ENCODE measurements at places on chromosomes 11 and 22. TPM values are rescaled to one million over a fixed set of nuclear protein-coding genes. Genes with fewer than 3 reads are reported as not detected.

PNPLA5 gene
- total RNA-seq, result not detected

CST6 gene
- not detected for total RNA-seq

PYGM gene
- total RNA-seq, result 1.8 TPM

SLCO2B1 gene
- 22.6 TPM for total RNA-seq

SMIM35 gene
- total RNA-seq, result not detected

NAALAD2 gene
- total RNA-seq, result 15.8 TPM

FGF4 gene
- total RNA-seq, result not detected

OR4D5 gene
- not detected for total RNA-seq

DNA sequence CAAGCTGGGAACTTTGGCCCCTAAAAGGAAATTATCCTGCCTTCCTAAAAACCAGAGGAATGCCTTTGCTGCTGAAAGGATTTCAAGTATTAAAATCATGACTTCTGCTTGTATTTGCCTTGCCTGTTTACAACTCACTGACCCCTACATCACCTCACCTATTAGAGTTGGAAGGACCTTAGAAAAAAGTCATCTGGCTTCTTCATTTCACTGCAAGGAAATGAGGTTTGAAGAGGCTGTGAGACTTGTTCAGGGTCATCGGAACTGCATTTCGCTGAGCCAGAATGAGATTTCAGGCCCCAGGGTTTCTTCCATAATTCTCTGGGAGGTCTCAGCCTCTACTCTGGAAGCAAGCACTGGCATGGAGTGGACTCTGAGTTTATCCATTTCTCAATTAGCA, 304.1 kb downstream of the BUD13 start:
- H3K27ac ChIP-seq, result no peak overlapping the region
- no peaks in the 10 kb centered on the region for H3K36me3 ChIP-seq

DNA sequence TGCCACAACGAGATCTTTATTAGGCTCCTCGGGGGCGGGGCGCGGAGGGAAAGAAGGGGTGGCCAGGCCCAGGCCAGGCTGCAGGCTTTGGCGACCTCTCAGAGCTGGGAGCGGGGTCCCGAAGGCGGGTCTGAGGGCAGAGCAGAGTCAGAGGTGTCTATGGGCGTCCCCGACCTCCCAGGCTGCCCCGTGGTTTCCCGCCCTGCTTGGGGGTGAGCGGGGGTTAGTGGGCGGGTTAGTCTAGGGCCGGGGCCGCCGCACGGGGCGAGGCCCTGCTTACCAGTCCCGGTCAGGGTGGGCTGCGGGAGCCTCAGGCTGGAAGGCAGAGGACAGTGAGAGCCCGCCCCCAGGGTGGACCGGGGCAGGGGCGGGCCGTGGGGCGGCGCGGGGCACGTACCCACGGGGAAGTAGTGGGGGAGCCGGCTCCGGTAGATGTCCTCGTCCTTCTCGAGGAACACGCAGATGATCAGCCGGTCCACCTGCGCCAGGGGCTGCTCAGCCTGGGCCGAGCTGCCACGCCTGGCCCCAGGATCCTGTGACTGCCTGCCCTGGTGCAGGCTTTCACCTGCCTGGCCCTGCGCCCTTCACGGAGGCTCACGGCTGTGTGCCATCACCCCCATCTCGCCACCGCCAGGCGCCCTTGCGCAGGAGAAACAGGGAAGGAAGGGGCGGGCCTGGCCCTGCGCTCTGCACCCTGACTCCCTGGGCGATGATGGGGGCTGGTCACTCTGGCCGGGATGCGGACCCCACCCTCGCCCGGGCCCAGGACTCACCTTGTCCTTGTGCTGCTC, 12.5 kb downstream of the OTUB1 start:
- H3K36me3 ChIP-seq, result peaks cover 51% of the 10 kb centered on the region
- DNase-seq, result peak; percentile 72
- H3K4me3 ChIP-seq, result peak overlapping the region; percentile 39

GRCh38 chr11:34859496-34859895, 56.7 kb downstream of the APIP start:
- no peak overlapping the region for H3K27ac ChIP-seq
- peaks cover 13% of the 10 kb centered on the region for H3K4me1 ChIP-seq
- no peaks in the 10 kb centered on the region for H3K36me3 ChIP-seq
- H3K27me3 ChIP-seq, result no peaks in the 10 kb centered on the region
- no peak overlapping the region for H3K4me3 ChIP-seq
- DNase-seq, result no peak

DNA sequence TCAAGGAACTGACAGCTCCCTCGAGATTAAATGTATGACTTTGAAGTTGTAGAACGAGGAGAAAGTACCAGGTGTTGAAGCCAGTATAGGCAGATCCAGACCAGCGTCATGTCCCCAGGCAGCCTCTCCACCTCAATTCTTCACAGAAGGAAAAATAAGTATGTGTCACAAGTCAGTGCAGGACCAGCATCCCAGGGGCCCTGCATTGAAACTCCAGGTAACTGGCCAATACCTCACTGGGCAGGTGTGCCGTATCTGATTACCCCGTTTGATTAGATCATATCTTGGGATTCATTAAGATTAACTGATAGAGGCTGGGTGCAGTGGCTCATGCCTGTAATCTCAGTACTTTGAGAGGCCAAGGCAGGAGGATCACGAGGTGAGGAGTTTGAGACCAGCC, 466.7 kb upstream of the B3GAT1 start:
- no peak for DNase-seq
- no peaks in the 10 kb centered on the region for H3K36me3 ChIP-seq
- H3K4me1 ChIP-seq, result no peaks in the 10 kb centered on the region
- H3K4me3 ChIP-seq, result no peak overlapping the region
- H3K27ac ChIP-seq, result no peak overlapping the region

DNA sequence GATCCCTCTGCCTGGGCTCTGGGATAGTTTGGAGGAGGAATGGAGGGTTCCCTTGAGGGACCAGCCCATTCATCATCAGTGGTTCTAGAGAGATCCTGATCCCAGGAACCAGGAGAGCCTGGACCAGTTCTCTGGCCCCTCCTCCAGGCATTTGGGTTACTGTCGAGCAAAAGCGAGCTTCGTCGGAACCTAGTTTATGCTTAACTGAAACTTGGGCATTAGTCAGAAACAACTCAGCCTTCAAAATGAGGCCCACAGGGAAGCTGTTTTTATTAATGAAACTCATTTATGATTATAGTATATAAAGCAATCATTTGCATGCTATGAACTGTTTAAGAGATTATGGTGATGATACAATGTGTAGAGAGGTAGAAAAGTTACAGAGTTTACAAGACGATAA, 61.4 kb downstream of the LIF start:
- H3K27ac ChIP-seq, result peak overlapping the region; percentile 26
- H3K4me1 ChIP-seq, result peaks cover 8% of the 10 kb centered on the region
- no peaks in the 10 kb centered on the region for H3K27me3 ChIP-seq
- no peaks in the 10 kb centered on the region for H3K36me3 ChIP-seq
- H3K4me3 ChIP-seq, result no peak overlapping the region

- no peak overlapping the region for H3K4me3 ChIP-seq
- peaks cover 40% of the 10 kb centered on the region for H3K4me1 ChIP-seq
- H3K27me3 ChIP-seq, result no peaks in the 10 kb centered on the region
- peaks cover 2% of the 10 kb centered on the region for H3K36me3 ChIP-seq
These were observed 15.4 kb upstream of the TUBA8 start for GRCh38 chr22:18095101-18095805.

GRCh38 chr22:31173386-31174145, 13.6 kb downstream of the RNF185 start:
- peaks cover 69% of the 10 kb centered on the region for H3K4me1 ChIP-seq
- H3K4me3 ChIP-seq, result no peak overlapping the region
- peaks cover 19% of the 10 kb centered on the region for H3K36me3 ChIP-seq
- no peak for DNase-seq

DNA sequence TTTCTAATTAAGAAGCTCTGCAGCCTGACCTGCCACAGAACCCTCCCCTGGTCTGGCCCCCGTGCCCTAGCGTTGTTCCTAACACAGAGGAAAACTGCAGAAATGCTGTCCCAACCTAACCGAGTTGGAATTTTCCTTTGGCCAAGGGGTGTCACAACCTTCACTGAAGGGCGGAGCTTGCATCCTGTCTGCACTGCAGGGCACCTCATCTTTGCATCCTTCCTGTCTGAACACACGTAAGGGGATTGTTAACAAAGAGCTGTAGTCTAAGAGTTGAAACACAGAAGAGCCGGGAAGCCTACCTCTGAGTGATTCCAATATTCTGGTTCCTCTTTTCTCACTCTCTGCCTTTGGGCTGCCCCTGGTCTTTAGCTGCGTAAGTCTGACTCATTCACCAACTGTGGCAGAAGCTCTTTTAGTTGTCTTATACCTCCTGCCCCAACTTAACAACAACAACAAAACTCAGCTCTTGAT, 1.6 kb downstream of the DIXDC1 start:
- no peak for DNase-seq
- H3K36me3 ChIP-seq, result no peaks in the 10 kb centered on the region
- H3K27me3 ChIP-seq, result no peaks in the 10 kb centered on the region

DNA sequence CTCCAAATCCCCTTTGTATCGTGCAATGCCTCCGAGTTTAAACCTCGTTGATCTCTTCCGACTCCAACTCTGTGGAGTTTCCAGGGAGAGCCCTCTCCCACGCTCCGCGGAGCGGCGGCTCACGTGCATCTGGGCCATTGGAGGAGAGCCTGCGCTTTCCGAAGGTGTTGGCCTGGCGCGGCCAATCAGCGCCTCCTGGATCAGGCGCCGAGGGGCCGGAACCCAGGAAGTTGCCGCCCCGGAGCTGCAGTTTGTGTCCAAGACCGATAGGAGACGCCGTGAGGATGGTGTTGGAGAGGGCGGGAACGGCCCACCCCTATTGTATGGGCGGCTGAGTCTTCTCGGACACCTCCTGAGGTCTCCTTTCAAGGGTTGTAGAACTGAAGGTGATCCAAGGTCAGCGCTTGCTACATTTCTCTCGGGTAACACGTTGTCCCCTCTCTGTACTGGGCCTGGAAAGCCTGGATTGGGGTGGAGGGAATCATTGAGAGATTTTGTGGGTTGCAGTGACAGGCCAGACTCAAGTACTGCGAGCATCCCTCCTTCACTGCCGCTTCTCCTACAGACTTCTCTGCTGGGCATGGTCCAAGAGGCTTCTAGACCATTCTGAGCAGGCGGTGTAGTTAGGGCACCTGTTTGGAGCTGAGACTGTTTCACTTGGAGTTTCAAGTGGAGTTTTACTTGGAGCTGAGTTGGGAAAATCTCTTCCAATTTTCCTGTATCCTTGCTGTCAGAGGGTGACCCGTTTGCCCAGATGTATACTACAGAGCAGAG, 1.7 kb downstream of the ADAMTS15 start:
- H3K4me3 ChIP-seq, result peak overlapping the region; percentile 57
- H3K4me1 ChIP-seq, result peaks cover 40% of the 10 kb centered on the region
- H3K27me3 ChIP-seq, result no peaks in the 10 kb centered on the region
- DNase-seq, result peak; percentile 79
- H3K36me3 ChIP-seq, result no peaks in the 10 kb centered on the region

GRCh38 chr11:119828006-119828405, 99.0 kb upstream of the NECTIN1 start:
- peaks cover 10% of the 10 kb centered on the region for H3K4me1 ChIP-seq
- no peaks in the 10 kb centered on the region for H3K27me3 ChIP-seq
- no peak overlapping the region for H3K27ac ChIP-seq
- no peaks in the 10 kb centered on the region for H3K36me3 ChIP-seq
- DNase-seq, result peak; percentile 29
- no peak overlapping the region for H3K4me3 ChIP-seq

DNA sequence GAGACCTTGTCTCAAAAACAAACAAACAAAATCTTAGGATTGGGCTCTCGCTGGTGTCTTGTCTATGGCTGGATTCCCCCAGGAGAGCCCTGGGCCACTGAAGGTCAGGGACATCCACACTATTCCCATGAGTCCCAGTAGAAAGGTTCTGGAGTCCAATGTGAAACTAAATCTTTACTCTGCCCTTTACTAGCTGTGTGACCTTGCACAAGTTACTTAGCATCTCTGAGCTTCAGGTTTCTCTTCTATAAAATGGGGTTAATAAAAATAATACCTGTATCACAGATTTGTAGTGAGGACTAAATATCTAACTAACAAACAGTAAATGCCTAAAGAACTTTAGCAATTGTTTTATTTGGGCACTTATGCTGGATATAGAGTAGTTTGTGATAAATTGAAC, 9.0 kb downstream of the SLC43A1 start:
- H3K27me3 ChIP-seq, result no peaks in the 10 kb centered on the region
- DNase-seq, result no peak
- H3K36me3 ChIP-seq, result peaks cover 40% of the 10 kb centered on the region
- H3K4me3 ChIP-seq, result no peak overlapping the region
- H3K4me1 ChIP-seq, result peaks cover 18% of the 10 kb centered on the region

- no peaks in the 10 kb centered on the region for H3K36me3 ChIP-seq
- H3K27me3 ChIP-seq, result peaks cover 29% of the 10 kb centered on the region
- no peaks in the 10 kb centered on the region for H3K4me1 ChIP-seq
- H3K4me3 ChIP-seq, result no peak overlapping the region
These were observed 21.6 kb upstream of the RIC3 start for GRCh38 chr11:8190431-8190830.

DNA sequence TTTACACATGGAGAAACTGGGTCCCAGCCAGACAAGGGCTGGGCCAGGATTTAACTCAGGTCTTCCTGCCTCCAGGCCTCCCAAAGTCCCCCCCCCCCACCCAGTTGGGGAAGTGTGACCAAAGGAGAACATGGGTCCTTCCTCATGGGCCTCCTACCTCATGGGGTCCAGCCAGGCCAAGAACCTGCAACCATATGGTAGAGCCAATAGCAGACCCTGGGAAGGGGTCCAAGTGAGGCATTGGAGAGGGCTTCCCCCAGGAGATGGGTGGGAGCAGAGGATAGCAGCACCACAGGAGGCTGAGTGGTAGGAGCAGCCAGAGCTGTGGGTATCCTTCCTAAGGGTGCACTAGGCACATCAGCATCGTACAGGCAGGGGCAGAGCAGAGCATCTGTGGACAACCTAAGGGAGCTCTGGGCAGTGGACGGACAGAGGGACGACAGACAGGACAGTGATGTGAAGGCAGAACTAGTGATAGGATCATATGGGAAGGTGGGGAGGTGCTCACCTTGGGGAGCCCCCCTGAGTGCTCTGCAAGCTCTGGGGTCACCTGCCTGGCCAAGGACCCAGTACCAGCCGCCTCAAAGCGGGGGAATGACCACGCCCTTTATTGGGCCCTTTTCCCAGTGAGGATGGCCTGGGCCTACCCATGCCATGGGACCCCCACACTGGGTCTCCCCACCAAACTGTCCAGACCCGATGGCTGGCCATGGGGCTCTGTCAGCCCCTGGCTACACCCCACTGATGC, 4.5 kb downstream of the ARVCF start:
- H3K4me1 ChIP-seq, result peaks cover 1% of the 10 kb centered on the region
- no peaks in the 10 kb centered on the region for H3K36me3 ChIP-seq
